ENCODE measurements at places on chromosomes 5 and 9.
A peak's percentile ranks its signal among the peaks of the same experiment; 100 is the strongest.

DNA sequence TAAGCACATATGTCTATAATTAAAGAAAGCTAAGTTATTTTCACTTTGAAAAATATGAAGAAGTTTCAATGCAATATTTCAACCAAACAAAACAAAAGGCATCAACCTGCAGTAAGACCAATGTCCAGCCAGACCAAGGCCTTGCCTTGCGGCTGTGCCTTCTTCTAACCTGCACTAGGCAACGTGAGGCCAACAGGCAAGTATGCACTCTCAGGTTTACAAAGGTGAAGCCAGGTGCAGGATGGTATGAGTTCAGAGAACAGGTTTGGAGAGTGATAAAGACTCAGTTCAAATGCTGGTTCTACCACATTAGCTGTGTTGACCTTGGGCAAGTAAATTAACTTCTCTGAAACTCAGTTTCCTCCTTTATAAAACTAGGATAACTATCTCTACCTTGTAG is 79.3 kb downstream of the KLHL3 start:
- DNase-seq, result no peak

GRCh38 chr5:178649580-178649979 is 22.7 kb upstream of the CLK4 start:
- DNase-seq, result no peak

GRCh38 chr5:58069846-58070245 is 390.0 kb downstream of the PLK2 start:
- no peak for DNase-seq

DNA sequence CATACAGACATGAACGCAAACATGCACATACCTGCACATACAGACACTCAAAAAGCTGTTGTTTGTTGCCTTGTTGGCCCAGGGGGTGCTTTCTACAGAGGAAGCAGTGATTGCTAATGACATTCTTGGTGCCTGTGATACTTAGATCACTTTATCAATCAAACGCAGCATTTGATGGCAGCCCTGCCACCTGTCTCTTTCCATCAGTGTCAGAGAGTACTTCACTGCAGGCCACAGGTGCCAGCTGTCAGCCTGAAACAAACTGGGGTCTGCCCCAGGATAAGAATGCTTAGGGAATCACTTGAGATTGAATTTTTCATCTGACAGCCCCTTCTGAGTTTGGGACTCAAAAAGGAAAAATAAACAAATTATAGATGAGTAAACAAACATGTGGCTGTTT is 388.9 kb upstream of the SGCD start:
- DNase-seq, result no peak

- DNase-seq, result no peak
Observed at GRCh38 chr5:151213803-151214613, 9.9 kb downstream of the CCDC69 start.

DNA sequence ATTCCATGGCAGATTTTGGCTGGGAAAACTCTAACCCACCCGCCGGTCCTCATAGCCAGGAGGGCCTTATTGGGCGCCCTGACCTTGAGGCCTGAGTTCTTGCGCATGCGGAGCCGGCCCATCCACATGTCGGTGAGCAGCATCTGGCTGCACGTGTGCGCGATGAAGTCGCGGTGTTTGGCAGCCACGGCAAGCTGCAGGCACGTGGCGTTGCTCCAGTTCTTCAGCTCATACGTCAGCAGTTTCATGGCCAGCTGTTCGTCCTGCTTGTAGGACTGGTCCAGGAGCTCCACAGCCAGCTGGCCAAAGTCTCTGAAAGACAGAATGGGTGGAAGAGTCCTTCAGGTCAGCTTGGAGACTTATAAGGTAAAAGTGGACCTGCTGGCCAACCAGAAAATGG is 204.3 kb upstream of the KLF9 start:
- DNase-seq, result no peak

DNA sequence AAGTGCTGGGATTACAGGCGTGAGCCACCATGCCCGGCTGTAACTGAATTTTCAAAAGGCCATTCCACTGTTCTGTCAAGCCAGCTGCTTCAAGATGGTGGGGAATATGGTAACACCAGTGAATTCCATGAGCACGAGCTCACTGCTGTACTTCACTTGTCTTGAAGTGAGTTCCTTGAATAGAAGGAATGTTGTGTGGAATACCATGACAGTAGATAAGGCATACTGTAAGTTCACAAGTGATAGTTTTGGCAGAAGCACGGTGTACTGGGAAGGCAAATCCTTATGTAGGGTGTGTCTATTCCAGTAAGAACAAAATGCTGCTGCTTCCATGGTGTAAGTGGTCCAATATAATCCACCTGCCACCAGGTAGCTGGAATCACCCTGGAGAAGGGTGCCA is 6.6 kb upstream of the PRXL2C start:
- DNase-seq, result peak; percentile 13

- peak; percentile 50 for DNase-seq
Observed at GRCh38 chr9:14347406-14348122, 33.6 kb upstream of the NFIB start.
